ENCODE measurements at places on chromosomes 12 and 14. TPM values are rescaled to one million over a fixed set of nuclear protein-coding genes. Genes with fewer than 3 reads are reported as not detected.

FAM216A gene
- 3.1 TPM for total RNA-seq

DHRS2 gene
- total RNA-seq: not detected

KCNA1 gene
- 0.62 TPM for total RNA-seq

ERP27 gene
- total RNA-seq: 0.46 TPM

IAPP gene
- not detected for total RNA-seq

KLHL33 gene
- 0.08 TPM for total RNA-seq

ERG28 gene
- 35.0 TPM for total RNA-seq

KLRD1 gene
- total RNA-seq: 0.49 TPM

ZDHHC22 gene
- 12.0 TPM for total RNA-seq

ENDOU gene
- 1.6 TPM for total RNA-seq

E2F7 gene
- total RNA-seq: 6.2 TPM

SERPINA5 gene
- total RNA-seq: 0.26 TPM

NTF3 gene
- total RNA-seq: not detected

POTEG gene
- not detected for total RNA-seq

STYK1 gene
- 11.4 TPM for total RNA-seq

FLVCR2 gene
- 50.6 TPM for total RNA-seq

PLBD1 gene
- 21.2 TPM for total RNA-seq

NPFF gene
- not detected for total RNA-seq

LRP1-AS gene
- total RNA-seq: 0.46 TPM

AQP5 gene
- total RNA-seq: 0.26 TPM

TAS2R42 gene
- not detected for total RNA-seq

MTHFD1 gene
- total RNA-seq: 43.7 TPM

FGF6 gene
- total RNA-seq: not detected

JAG2 gene
- total RNA-seq: 280 TPM

NRIP2 gene
- total RNA-seq: 0.13 TPM

AHNAK2 gene
- total RNA-seq: 26.9 TPM

SIX4 gene
- total RNA-seq: 6.3 TPM
